ENCODE measurements at places on chromosomes 3 and 15. TPM values are rescaled to one million over a fixed set of nuclear protein-coding genes. Genes with fewer than 3 reads are reported as not detected.

The LZTFL1 gene
- 15.8 TPM for polyA plus RNA-seq

The ADAMTSL3 gene
- 2.2 TPM for polyA plus RNA-seq

The IL17RE gene
- polyA plus RNA-seq = 0.42 TPM

The WNT7A gene
- polyA plus RNA-seq = not detected

The DGKG gene
- 73.5 TPM for polyA plus RNA-seq

The SPTBN5 gene
- 0.79 TPM for polyA plus RNA-seq

Measured in Purkinje cell (primary cell).